ENCODE measurements at places on chromosomes 3 and 15.

DNA sequence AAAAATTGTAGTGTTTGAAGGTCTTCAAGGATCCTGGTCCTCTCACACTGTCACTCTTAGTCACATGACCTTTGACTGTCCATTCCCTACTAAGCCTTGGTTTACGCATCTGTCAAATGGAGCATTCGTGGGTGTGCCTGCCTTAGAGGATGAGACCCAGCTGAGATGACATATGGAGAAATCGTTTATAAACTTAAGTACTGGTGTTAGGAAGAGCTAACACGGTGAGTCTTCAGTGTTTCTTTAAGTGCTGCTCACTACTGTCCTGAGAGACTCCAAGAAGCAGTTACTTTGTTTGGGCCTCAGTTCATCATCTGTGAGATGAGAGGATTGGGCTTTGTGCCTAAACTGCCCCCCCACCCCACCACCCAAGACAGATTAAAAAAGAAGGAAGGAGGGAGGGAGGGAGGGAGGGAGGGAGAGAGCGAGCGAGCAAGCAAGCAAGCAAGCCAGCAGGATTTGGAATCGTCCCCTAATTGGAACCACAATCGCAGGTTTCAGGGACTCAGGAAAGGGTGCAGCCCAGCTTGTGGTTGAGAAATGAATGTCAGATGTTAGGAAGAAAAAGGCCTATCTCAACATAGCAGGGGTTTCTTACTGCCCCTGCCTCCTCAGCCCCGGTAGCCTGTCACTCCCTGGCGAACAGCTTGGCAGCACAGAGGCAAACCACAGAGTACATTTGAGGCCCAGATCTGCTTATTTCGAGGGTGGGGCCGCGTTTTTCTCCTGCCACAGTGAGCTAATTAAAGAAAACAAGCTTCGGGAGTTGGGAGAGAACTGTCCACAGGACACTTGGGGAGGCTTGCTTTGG lies 32.7 kb downstream of the SMAD3 start:
- no peak for DNase-seq

DNA sequence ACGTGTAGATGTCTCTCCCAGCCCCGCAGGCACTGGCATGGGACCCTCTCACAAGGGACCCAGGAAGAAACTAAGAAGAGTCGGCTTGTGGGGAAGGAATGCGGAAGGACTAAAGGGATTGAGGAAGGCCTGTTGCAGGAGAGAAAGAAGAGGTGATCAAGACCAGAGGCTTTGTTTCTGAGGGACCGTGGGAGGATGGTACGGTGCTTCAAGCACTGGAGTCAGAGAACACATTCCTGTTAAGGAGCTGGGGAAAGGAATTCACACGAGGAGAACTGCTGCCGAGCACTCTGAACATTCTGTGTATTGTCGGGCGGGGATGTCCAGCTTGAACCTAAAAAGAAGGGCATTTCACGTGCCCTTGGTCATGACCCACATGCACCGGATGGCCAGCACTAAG lies 91.4 kb downstream of the TAMM41 start:
- no peak for DNase-seq

DNA sequence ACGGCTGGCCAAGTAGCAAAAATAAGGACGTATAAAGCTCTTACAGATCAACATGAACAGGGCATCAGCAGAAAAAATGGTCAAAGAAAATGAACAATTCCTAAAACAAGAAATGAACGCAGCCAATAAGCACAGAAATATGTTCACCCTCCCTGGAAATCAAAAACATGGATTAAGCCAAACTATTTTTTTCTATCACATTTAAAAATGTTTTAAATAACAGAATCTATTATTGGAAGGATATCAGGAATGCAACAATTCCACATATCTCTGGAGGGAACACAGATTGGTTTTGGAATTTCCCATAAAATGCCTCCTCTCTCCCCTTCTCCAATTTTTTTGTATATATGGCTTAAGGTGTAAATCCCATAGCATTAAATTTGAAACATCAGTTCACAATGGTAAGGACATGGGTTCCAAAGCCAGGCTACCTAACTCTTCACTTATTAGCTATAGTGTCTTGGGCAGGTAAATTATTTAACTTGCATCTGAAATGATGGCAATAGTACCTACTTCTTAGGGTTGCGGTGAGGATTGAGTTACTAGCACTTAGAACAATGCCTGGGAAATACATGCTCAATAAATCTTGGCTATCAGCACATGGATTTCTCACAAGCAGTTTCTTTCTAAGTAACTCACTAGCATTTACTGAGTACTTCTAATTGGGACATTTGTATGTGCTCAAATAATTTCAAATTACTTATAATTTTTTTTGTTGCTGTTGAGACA lies 10.1 kb downstream of the UACA start:
- DNase-seq: no peak

- no peak for DNase-seq
Observed at GRCh38 chr15:22831473-22831872, 7.0 kb upstream of the NIPA2 start.

GRCh38 chr3:178847190-178847589 lies 224.4 kb downstream of the ZMAT3 start:
- DNase-seq: no peak

DNA sequence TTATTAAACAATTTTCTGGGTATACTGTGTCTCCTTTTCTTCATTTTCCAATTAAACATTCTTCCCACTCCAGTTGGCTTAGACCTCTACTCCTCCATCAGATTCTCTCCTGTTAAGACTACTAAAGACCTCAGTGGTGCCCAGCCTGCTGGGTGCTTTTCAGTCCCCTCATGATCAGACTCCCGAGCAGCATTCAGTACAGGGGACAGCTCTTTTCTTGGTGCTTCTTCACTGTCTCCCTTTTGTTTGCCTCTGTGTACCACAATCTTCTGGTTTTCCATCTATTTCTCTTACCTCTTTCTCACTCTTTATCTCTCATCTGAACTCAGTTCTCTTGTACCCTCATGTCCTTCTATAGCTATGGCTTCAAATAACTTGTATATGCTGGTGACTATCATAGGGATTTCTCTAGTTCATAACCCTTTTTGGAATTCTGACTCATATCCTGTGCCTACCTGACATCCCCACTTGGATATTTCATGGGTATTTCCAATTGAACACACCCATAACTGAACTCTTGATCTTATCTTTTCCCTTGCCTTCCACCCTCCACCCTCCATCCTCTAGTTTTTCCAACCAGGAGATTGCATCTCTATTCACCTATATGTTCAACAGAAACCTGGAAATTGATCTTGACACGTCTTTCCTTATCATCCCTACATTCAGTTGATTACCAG lies 55.6 kb upstream of the ABHD10 start:
- DNase-seq: no peak

DNA sequence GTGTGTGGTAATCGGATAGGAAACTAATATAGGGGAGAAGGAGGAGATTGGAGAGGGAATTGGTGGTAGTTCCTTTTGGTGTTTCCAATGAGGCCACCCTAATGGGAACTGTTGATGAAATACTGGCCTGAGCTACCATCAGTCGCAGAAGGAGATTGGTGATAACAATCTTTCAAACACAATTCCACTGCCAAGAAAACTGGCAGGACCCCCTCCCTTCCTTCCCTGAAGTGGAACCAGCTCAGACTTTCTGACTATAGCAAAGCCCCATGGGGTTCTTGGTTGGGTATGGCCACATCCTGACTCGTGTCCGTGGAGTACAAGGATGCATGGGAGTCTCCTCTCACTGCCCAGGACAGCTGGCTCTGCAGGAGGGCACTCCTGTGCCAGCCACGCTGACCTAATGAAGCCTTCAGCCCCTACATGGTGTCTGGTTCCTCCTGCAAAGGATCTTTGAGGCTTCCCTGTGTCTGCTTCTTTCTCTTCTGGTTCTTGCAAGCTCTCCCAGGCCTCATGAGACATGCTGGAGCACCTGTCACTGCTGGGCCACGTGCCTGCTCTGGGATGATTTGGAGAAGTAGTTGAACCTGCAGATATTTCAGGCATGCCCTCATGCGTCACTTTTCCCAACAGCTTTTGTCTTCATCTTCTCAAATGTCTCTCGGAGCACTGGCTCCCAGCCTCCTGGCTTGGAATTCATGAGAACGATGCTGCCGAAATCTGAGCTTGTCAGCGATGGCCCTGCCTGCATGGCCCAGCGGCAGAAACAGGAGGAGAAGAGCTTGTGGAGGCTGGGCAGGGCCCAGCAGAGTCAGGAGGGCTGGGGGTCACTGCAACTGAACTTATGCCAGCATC lies 90.0 kb upstream of the ADPGK start:
- no peak for DNase-seq

DNA sequence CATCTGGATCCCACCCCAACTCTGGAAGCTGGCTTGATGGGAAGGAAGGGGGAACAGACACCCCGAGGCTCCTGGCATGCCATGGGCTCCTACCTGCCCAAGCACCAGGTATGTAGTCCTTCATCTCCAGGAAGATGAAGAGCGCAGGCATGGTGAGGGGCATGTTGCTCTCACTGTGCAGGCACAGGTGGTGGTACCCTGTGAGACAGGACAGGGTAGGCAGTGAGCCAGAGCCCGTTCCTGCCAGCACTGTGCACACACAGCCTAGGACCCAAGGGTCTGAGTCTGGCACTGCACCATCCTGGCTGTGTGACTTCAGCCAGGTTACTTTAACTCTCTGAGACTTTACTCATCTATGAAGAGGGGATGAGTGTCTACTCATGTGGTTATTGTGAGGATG lies 9.4 kb upstream of the ANKRD63 start:
- DNase-seq: no peak

DNA sequence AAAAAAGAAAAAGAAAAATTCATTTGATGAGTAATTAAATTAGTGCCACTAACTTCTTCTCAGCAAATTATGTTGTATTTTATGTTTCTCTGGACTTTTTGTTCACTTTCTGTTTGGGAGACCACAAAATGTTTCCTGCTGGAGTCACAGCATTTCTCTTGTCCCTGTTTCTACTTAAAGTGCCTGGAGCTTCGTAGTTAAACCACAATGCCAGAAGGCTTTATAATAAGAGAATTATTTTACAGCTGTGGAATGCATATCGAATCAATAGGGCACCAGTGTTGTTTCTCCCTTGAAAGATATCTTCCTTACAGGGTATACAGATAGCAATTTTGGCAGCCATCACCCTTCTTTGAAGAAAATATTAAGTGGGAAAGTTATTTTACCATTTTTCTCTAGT lies 3.2 kb downstream of the DTWD1 start:
- DNase-seq: no peak

DNA sequence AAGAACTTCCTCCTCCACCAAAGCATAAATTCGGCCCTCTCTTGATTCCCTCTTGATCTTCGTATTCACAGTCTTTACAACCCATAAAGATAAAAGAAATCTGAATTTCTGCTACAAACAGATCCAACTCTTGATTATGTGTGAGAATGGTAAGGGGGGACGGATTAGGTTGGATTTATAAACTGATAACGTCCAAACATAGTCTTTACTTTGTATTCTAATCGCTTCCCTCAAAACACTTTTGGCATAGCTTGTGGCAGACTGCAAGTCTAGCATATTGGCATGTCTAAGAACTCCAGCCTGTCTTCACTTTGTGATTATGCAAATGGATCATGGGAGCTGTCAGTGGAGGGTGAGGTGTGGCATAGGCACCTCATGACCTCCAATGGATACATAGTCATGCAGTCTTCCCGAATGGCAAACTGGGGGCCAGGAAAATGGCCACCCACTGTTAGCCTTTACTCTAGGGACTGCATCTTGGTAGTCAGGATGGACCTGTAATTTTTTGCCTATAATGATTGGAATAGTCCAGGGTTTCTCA lies 24.3 kb upstream of the GPR171 start:
- DNase-seq: no peak

GRCh38 chr3:195544634-195545033 lies 1.5 kb upstream of the PPP1R2 start:
- no peak for DNase-seq

GRCh38 chr3:157132936-157133335 lies 27.0 kb downstream of the CCNL1 start:
- no peak for DNase-seq

- DNase-seq: no peak
Observed at GRCh38 chr3:85851071-85851470, 892.3 kb downstream of the CADM2 start.

GRCh38 chr15:70217226-70218160 lies 119.8 kb upstream of the TLE3 start:
- no peak for DNase-seq

GRCh38 chr3:88101142-88101541 lies 42.1 kb downstream of the ZNF654 start:
- no peak for DNase-seq

DNA sequence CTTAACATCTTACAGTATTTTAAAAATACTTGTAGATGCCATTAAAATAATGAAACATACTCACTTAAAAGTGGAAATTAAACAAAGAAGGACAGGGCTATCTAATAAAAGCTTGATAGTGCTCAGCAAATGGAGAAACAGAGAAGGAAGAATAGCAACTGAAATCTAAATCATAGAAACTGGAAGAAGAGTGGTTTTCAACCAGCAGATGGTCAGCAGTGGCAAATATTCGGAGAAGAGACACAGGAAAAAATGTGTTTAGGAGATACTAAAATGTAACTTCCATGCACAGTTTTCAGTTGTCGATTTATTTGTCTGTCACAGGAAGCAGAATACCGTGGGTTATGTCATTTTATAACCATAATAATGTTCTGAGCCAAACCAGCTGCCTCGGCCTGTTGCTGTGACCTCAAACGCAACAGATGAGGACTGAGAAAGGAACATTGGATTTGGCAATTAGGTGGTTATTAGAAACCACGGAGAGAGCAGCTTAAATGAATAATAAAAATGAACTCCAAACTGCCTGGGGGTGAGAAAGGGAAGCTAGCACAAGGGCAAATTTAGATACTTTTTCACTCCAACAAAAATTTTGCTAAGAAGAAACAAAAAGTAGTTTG lies 246.6 kb upstream of the KCNMB2 start:
- DNase-seq: no peak

DNA sequence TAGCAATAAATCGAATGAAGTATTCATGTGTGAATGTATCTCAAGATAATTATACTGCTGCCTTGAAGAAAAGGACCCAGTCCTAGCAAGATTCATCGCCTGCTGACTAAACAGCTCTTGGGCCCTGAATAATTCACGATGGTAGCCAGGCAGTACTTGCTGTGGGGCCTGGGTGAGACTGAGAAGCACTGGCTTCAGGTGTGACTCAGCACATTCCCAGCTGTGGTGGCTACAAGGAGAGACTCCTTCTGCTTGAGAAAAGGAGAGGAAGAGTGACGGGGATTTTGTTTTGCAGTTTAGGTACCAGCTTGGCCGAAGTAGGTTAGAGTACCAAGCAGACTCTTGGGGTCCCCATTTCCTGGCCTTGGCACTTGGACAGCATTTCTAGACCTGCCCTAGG lies 47.6 kb upstream of the CD200R1L start:
- no peak for DNase-seq

All from CD4-positive, alpha-beta T cell treated with Interleukin-4 for 1 hour (primary cell).